Calu3 (cell line): ENCODE measurements at places on chromosomes 1 and 21.

GRCh38 chr1:10727751-10728232, 68.7 kb downstream of the CASZ1 start:
- no peak for DNase-seq

DNA sequence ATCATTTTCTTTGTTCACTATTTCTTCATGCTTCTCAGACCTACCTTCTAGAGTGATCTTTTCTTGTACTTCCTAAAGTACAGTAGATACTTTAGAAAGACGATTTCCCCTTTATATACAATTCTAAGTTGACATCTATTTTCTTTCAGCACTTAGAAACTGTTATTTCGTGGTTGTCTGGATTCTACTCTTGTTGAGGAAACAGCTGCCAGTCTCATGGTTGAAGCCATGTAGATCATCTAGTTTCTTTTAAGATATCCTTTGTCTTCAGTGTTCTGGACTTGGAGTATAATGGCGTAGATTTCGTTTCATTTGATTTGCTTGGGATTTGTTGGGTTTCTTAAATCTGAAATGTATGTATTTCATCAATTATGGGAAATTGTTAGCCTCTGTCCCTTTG, 67.6 kb downstream of the PKN2 start:
- no peak for DNase-seq

DNA sequence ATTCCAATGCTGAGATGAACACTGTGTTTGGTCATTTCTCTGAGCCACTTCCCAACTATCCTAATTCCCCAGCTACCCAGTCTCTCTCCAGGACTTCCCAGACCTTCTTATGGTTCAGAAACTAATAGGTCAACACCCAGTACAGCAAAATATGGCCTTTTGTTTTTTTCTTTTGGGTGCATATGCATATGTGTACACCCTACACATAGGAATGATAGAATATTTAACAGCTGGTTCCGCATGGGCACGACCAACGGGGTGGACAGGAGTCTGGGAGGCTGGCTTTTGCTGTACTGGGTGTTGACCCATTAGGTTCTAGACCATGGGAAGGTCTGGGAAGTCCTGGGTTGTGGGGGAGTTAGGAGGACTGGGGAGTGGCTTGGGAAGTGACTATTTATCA, 143.9 kb downstream of the MRPS6 start:
- DNase-seq = no peak

DNA sequence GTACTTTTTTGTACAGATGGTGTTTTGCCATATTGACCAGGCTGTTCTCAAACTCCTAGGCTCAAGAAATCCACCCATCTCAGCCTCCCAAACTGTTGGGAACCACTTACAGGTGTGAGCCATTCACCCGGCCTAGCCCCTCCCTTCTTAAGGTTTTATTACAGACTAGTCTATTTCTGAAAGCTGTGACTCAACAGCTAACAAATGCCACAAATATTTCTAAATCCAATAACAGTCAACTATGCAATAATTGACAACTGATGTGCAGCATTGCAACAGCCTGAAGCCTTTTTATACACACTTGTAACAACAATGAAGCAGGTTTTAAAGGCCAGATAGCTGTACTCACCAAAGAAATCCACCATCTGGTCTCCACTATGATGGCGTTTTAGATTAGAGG, 51.4 kb downstream of the GRIK1 start:
- DNase-seq = no peak

DNA sequence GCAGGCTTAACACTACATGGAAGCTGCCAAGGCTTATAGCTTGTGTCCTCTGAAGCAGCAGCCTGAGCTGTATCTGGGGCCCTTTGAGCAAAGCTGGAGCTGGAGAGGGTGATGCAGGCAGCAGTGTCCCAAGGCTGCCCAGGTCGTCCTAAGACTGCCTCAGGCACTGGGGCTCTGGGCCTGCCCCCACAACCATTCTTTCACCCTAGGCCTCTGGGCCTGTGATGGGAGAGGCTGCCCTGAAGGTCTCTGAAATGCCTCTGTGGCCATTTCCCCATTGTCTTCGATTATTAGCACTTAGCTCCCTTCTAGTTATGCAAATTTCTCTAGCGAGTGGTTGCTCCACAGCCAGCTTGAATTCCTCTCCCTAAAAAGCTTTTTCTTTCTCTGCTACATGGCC, 142.0 kb downstream of the LRIG2 start:
- no peak for DNase-seq

GRCh38 chr1:45282351-45282750, 44.3 kb upstream of the HPDL start:
- DNase-seq = no peak

GRCh38 chr21:16081304-16081703, 351.5 kb downstream of the USP25 start:
- DNase-seq = no peak

DNA sequence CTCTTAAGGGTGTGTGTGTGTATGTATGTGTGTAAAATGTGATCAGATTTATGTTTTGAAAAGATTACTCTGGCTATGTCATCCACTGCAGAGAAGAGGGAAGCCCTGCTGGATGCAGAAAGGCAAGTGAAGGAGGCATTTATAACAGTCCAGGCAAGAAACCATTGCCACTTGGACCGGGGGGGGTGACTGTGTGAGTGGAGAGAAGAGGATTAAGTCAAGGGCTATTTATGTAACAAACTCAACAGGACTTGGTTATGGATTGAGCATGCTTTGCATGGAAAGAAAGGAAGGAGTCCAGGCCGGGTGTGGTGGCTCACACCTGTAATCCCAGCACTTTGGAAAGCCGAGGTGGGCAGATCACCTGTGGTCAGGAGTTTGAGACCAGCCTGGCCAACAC, 143.0 kb downstream of the URB2 start:
- DNase-seq = no peak

- DNase-seq = peak; percentile 60
Measured at GRCh38 chr1:156813750-156814570, 2.7 kb downstream of the SH2D2A start.

DNA sequence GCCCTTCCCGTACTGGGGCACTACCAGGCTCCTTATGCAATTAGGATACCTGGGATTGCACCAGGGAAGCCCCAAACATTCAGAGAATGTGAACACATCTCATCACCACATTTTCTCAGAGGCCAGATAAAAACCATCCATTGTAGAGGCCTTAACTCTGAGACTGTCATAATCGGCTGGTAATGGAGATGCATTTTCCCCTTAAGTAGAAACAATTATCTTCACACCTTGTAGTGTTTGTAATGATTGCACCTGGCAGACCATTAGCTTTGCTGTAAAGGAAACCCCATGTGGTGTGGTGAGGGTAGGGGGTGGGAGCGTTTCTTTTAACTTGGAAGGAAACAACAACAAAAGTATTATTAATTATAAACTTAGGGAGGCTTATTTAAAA, 90.0 kb upstream of the TLR5 start:
- no peak for DNase-seq

DNA sequence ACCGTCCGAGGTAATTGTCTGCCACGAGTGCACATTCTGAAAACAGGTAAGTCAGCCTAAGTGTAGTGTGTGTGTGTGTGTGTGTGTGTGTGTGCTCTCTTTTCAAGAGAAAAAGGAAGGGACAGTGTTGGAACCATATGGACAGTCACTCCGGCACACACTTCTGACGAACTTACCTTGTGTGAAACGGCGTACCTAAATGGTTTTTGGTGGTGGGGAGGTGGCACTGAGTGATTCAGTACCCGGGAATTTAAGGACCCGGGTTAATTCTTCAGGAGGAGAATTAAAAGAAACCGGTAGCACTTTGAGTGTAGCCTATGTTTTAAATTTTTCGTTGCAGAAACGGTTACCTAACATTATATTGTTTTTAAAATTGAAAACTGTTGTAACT, 286 bp downstream of the ODR4 start:
- no peak for DNase-seq

- DNase-seq = no peak
Measured at GRCh38 chr1:118304722-118305359, 119.8 kb upstream of the SPAG17 start.

DNA sequence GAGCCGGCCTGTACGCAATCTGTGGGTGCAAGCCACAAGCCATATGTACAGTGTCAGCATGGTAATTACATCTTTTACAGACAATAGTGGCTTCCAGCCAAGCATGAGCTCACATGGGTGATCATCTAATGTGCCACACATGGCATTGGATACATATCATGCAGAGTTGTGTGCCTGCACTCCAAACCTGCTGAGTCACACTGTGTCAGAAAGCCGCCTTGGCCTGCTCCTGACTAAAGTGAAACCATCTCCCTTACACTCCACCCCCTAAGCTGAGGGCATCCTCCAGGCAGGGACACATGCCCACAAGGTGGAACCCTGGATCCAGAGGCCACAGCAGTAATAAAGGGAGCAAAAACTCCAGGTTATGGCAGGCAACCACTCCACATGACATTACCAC, 72.5 kb downstream of the KCNT2 start:
- DNase-seq = no peak

DNA sequence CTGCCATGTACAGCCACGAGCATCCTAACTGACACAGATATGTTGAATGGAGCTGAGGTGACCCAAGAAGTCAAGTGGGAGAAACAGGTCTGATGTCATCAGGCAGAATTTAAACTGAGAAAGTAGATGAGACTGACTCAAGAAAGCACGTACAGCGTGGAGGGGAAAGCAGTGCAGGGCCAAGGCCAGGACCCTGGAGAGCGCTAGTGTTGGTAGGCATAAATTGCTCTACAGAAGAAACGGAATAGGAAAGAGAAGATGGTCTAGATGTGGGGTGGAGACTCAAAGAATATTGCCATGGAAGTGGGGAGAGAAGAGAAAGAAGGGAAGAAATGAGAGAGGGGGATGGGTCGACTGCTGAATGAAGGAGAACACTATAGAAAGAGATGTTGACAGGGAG, 45.3 kb upstream of the GJB5 start:
- no peak for DNase-seq

- no peak for DNase-seq
Measured at GRCh38 chr1:203311368-203312301, 6.3 kb downstream of the BTG2 start.

- DNase-seq = no peak
Measured at GRCh38 chr1:153400244-153400643, 9.4 kb upstream of the S100A8 start.

DNA sequence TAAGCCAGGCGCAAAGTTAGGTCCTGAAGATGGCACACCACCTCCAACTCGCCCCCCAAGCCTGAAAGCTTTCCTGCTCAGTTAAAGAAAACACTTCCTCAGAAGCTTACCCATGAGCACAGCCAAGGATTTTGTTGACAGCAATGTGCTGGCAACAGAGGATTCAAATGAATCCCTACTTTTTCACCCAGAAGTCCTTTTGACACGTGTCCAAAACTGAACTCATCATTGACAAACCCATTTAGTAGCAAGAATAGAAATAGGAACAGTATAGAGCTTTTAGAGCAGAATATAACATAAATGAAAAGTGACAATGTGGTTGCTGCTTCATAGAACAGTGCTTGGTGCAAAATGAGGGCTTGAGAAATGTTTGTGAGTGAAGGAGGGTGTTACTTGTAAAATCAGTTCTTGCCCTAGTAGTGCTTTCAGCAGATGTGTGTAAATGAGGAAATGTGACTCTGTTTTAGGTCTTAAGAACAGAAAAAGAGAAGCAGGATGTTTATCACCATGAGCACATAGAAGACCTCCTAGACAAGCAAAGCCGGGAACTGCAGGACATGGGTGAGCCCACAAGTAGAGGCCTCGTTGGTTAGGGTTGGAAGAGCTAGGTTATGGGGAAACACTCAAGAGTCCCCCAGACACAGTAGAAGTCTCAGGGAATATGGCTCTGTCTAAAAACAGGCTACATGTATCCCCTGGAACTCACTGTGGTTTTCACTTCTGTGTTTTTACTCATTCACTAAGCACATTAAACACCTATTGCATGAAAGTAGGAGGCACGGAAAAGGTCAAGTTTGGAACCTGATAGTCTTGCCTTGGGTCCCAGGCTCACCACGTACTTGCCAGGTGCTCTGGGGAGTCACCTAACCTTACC, 48.6 kb upstream of the TMEM125 start:
- no peak for DNase-seq

- no peak for DNase-seq
Measured at GRCh38 chr1:66676613-66677298, 75.5 kb upstream of the DYNLT5 start.

DNA sequence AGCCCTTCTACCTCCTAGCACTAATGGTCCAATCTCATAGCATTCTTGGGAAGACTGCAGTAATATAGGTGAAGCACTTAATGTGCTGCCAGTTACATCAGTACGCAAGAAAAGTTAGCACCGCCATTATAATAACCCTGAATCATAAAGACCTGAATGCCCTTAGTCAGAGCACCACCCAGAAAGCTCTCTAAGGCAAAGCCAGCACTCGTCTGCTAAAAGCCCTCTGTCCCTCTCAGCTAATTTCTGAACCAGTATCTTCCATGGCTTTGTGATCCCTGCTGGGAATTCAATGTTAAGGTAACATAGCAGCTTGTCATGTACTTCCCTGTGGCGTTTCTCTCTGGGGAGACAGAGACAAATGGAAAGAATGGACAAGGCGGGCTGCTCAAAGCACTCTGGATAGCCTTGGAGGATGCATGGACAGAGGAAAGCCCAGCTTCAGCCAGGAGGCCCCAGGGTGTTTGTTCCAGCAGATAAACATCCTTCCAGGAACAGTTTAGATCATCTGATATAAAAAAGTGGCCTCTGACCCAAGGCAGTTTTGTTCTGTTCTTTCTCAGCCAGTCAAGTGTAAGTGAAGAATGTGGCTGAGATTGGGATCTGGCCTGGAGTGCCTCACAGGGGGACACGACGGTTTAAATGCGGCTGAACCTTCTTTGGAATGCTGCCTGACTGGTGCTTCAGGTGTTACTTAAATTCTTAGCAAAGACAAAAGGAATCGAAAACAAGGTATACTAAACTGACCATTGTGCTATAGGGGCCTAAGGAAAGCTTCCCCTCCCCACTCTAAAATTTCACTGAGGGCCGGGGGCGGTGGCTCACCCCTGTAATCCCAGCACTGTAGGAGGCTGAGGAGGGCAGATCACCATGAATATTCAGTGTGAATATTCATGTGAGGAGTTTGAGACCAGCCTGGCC, 58.1 kb upstream of the VTCN1 start:
- DNase-seq = peak; percentile 50

- no peak for DNase-seq
Measured at GRCh38 chr1:197781968-197782721, 6.9 kb upstream of the DENND1B start.

GRCh38 chr1:3068564-3069431, at the start of gene PRDM16:
PRDM16 (plus strand) TSS chr1:3069203; CDS start chr1:3069260, 57 bp downstream.
- peak; percentile 9 for DNase-seq

GRCh38 chr1:53769780-53770179, 30.8 kb upstream of the GLIS1 start:
- DNase-seq = no peak

- DNase-seq = no peak
Measured at GRCh38 chr1:113178106-113178505, 105.1 kb downstream of the LRIG2 start.

DNA sequence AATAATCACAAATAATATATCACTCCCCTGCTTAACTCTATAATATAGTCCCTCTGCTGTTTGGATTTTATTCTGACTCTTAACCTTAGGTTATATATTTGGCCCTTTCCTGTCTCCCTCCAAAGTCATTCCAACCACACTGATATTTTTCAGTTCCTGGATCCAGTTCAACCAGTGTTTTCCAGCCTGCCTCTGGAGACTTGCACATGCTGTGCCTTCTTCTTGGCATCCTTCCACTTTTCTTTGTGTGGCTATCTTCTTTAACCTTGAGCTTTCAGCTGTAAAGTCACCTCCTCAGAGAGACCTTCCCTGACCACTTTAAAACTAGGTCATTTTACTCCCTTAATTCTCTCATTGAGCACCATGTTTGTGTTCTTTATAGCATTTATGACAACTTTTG, 19.4 kb downstream of the CERS2 start:
- DNase-seq = no peak
